ENCODE measurements at places on chromosomes 1 and 21.

GRCh38 chr1:53616927-53617326 is 122.0 kb downstream of the GLIS1 start:
- no peak for DNase-seq

DNA sequence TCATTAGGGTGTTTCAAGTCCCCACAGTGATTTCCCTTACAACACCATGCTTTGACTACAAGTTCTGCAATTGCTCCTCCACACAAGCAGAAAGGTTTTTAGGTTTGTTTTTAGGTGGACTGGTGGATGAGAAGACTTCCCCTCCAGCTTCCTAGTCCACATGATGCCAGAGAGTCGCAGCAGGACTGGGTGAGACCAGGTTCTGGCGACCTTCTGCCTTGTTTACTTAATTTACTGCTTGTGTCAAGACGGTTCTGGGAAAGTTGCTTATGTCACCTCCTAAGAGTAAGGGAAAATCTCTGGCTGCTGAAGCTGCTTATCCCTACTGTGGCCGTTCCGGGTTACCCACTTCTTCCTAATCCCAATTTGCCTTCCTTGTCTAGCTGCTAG is 76.4 kb downstream of the GLUL start:
- DNase-seq: no peak

DNA sequence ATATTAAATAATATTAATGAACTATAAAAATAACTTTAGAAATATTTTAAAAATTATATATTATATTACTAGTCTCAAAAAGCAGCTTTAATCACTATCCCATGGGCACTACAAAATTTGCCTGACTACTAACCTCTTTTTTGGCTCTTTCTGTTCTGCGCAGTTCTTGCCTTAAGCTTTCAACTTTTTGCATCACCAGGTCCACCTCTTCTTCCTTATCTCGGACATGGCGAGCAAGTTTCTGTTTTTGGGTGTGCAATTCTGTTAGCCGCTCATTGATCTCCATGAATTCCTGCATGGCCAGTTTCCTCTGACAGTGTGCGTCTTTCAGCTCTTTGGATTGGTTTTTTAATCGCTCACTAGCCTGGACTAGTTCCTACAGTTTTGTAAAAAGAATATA is 172.4 kb downstream of the COQ8A start:
- DNase-seq: no peak

DNA sequence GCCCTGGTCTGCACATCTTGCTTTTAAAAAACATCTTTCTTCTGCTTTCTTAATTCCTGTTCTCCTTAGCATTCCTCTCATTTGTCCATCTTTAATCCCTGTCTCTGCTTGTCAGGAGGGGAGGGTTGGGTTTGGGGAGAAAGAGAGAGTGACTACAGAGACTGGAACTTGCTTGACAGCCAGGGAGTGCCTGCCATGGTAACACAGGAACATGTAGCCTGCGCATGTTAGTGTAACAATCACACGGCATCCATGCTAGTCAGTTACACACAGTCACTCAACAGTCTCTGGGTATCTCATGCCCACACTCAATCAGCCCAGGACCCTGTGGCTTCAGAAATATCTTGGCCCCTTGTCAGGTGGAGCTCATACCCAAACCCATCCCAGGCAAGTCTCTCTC is 818 bp upstream of the TFAP2E start:
- no peak for DNase-seq

- no peak for DNase-seq
Observed at GRCh38 chr1:219273088-219273686, 99.5 kb downstream of the LYPLAL1 start.

- DNase-seq: peak; percentile 50
Observed at GRCh38 chr21:43864313-43864961, 586 bp upstream of the AGPAT3 start.

DNA sequence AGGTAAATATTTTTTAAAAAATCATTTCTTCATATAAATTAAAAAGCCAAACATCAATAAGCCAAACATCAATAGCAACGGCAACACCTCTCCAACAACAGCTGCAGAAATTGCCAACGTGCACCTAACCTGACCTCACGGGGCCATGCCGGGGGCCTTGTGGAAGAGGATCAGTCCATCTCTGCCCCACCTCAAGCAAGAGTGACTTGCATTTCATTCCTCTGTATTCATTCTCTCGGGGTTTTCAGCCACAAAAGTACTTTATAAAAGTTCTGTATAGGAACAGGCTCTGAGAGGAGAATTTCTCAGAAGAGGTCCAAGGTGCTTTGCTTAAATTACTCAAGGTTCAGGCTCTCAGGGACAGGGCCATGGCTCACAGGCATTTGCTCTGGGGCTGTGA is 100.9 kb downstream of the RUNX1 start:
- no peak for DNase-seq

GRCh38 chr1:61255358-61255703 is 173.0 kb downstream of the NFIA start:
- no peak for DNase-seq

DNA sequence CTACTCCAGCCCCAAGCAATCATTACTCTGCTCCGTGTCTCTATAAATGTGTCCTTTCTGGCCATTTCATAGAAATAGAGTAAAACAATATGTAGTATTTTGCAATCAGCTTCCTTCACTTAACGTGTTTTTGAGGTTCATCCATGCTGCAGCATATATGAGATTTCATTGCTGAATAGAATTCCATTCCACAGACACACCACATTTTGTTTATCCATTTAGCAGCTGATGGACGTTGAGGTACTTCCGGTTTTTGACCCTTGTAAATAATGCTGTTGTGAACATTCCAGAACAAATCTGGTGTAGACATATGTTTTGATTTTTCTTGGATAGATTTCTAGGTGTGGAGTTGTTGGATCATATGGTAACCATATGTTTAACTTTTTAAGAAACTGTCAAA is 30.7 kb downstream of the ADAM30 start:
- DNase-seq: no peak

DNA sequence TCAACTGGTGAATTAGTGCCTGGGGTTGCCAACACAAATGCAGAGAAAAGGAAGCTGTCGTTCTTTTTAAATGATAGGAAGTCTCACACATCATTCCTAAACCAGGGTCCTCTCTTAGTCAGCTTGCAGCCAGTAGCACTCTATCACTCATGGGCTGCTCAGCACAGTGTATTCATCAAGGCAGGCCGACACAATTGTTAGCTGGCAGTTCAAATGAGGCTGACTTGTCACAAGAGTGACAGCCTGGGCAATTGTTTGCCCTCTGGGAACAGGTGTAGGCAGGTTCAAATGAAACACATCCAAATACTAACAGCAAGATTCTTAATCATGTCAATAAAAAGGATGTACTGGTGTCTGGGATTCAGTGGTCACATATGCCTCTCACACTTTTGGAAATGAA is 76.9 kb downstream of the ERICH3 start:
- no peak for DNase-seq

DNA sequence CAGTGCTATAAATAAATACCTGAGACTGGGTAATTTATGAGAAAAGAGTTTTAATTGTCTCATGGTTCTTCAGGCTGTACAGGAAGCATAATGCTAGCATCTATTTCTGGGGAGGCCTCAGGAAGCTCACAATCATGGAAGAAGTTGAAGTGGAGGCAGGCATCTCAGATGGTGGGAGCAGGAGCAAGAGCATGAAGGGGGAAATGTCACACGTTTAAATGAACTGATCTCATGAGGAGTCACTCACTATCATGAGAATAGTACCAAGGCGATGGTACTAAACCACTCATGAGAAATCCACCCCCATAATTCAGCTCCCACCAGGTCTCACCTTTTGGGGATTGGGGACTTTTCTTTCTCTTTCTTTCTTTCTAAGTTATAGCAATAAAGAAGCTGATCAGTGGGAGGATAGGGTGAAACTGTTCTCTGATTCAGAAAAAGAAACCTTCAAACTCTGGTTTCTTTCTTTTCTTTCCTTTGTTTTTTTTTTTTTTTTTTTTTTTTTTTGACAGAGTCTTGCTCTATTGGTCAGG is 17.1 kb upstream of the SPAG17 start:
- DNase-seq: no peak

- no peak for DNase-seq
Observed at GRCh38 chr1:83055391-83056170, 943.4 kb downstream of the TTLL7 start.

DNA sequence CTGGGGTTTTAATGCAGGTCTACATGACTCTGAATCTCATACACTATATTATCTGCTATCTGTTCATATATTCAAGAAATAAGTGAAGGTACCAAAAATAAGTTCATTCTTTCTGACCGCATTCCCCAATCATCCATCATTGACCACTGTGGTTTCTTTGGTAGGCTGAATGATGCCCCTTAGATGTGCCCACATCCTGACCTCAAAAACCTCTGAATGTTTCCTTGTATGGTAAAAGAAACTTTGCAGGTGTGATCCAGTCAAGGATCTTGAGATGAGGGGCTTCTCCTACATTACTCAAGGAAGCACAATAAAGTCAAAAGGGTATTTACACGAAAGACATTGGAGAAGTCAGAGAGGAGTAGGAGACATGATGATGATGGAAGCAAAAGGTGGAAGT is 60.6 kb upstream of the LRRC8B start:
- DNase-seq: no peak

- no peak for DNase-seq
Observed at GRCh38 chr1:231000639-231001038, 21.7 kb downstream of the ARV1 start.

DNA sequence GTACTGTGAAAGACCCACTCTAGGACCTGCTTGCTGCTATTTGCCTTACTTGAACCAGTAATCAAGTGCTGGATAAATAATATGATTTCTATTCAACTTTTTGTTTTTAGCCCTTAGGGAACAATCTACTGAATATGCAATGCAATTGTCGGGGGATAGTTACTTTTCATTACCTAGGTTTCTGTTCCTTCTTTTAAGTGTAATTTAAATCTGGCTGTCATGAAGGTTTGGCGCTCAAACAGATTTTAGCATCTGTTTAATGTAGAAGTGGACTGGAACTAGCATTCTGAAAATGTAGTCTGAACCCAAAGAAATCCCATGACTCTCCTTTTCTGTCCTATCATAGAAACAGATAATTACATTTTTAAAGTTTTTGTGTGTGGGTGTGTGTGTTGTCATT is 4.8 kb downstream of the MGST3 start:
- no peak for DNase-seq

GRCh38 chr21:38625000-38625399 is 126.7 kb upstream of the ERG start:
- DNase-seq: no peak

- no peak for DNase-seq
Observed at GRCh38 chr1:101116006-101116405, 90.4 kb upstream of the DPH5 start.

GRCh38 chr1:231027136-231027925 is 12.7 kb downstream of the FAM89A start:
- no peak for DNase-seq

DNA sequence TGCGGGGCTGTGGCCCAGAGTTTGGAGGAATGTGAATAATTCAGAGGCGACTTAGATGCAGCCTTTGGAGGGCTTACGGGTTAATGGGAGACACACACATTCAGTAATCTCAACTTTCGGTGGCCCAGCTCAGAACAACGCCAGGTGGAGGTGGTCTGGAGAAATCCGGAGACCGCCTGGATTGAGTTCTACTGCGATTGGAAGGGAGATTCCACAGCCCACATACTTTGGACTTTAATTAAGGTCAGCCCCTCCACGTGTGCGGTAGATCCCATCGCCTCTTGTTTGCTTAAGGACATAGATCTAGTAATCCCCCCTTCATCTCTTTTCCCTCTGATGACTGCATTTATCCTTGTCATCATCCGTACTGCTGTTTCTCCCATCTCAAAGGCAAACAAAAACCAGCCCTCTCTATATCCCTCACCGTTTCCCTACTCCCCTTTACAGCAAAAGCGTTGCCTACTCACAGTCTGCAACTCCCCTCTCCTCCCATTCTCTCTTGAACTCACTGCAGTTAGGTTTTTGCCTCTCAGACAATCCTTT is 720 bp upstream of the BSDC1 start:
- DNase-seq: no peak

All from CD4-positive, alpha-beta T cell treated with Interleukin-17A for 4 hours (primary cell).